Prostate gland (tissue), 2 donors: ENCODE measurements at places on chromosomes 2 and 18.
A peak's percentile ranks its signal among the peaks of the same experiment; 100 is the strongest.

DNA sequence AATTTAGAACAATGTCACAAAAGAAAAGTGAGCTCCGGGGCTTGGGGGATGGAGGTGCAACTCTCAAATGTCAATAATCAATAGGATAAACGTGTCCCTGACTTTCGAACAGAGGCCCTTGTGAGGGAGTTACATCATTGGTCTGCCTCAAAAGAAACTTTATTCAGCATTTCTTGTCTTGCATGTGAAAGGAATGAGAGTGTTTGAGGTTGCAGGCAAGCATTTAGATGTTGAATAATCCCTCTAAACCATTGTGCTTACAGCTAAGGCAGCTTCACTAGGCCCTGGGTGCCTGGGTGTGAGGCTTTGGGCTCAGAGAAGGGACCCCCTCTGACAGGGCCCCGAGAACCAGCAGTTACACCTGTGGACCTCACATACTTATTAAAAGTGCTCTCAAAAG lies 28.6 kb upstream of the FHL2 start:
- H3K27me3 ChIP-seq = no peaks in the 10 kb centered on the region
- no peaks in the 10 kb centered on the region for H3K36me3 ChIP-seq
- no peak overlapping the region for H3K4me3 ChIP-seq
- no peak for DNase-seq

DNA sequence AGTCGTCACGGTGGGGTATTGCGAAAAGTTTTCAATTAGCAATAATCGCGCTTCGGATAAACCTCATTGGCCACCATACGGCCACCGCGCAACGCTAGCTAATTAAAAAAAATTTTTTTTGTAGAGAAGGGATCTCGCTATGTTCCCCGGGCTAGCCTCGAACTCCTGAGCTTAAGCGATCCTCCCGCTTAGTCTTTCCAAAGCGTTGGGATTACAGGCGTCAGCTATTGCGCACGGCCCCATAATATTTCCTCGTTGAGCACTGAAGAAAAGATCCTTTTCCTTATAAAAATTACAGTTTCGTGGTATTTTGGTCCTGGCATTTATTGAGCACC lies 759 bp upstream of the ACTR1B start:
- peaks cover 14% of the 10 kb centered on the region for H3K4me1 ChIP-seq
- H3K36me3 ChIP-seq = no peaks in the 10 kb centered on the region
- no peak for DNase-seq
- H3K27ac ChIP-seq = peak overlapping the region; percentile 95
- peak overlapping the region; percentile 69 for H3K4me3 ChIP-seq
- H3K27me3 ChIP-seq = no peaks in the 10 kb centered on the region

GRCh38 chr2:29382486-29382885 lies 267.3 kb downstream of the CLIP4 start:
- no peaks in the 10 kb centered on the region for H3K4me1 ChIP-seq
- H3K4me3 ChIP-seq = no peak overlapping the region
- DNase-seq = no peak
- H3K27me3 ChIP-seq = no peaks in the 10 kb centered on the region

DNA sequence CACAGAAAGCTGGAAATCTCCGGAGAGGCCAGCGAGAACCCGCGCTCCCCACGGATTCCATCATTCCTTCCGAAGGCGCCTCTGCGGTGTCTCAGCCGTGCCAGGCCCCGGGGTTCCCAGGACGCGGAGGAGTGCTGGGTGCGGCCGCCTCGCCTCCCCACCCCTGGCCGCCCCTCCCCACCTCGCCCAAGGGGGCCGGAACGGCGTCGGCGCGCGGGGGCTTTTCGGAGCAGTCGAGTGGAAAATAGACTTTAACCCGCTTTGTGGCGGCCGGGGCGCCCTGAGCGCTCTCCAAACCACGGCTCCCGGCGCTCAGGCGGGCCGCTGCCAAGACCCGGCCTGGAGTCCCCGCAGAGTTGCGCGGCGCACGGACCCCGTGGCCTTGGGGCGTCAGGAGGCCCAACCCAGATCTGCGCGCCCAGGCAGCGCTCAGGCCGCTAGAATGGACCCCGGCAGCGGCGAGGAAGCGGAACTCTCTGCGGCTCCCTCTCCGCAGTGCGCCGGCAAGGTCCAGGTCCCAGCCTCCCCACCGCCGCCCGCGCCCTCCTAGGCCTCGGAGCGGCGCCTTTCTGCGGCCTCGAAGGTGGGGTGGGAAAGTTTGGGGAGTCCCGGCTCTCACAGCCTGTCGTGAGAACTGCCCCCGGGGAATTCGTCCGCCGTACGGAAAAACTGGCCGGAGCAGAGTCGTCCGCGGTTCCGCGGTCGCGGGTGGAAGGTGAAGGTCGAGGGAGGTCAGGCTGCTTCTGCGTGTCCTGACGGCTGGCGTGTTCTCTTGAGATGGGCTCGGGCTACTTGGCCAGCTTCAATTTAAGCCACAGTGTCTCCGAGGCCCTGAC lies 1.2 kb upstream of the EMX1 start:
- DNase-seq = peak; percentile 35
- no peak overlapping the region for H3K27ac ChIP-seq
- peak overlapping the region; percentile 16 for H3K4me3 ChIP-seq
- H3K4me1 ChIP-seq = peaks cover 24% of the 10 kb centered on the region
- no peaks in the 10 kb centered on the region for H3K36me3 ChIP-seq
